HEK293T (cell line): ENCODE measurements at places on chromosomes 2 and 18.

GRCh38 chr2:150339282-150339681 is 148.2 kb downstream of the RND3 start:
- DNase-seq, result no peak

DNA sequence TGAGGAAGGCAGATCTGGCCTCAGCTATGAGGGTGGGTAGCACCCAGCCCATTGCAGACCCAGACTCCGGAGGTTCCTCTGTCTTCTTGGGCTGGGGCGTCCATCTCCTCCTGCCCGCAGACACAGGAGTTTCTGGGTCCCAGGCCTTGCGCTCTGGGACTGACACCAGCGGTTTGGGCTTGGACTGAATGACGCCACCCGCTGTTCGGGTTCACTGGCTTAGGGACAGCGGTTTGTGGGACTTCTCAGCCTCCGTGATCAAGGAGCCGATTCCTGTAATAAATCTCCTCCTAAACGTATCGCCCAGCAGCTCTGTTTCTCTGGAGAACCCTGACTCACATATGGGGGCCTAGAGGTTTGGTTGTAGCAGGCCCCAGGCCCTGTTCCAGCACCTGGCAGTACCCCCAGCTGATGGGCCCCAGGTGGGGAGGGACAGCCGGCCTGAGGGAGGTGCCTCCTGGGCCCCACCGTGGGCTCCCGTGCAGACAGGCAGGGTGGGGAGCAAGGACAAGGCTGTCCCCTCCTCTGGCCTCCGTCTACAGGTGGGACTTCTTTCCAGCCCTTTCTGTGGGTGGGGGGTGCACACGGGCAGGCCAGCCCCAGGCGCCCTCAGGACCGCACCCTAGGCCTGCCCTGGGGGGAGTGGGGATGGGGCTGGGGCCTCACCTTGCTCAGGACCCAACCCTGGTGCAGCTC is 4.5 kb upstream of the AQP12A start:
- no peak for DNase-seq

DNA sequence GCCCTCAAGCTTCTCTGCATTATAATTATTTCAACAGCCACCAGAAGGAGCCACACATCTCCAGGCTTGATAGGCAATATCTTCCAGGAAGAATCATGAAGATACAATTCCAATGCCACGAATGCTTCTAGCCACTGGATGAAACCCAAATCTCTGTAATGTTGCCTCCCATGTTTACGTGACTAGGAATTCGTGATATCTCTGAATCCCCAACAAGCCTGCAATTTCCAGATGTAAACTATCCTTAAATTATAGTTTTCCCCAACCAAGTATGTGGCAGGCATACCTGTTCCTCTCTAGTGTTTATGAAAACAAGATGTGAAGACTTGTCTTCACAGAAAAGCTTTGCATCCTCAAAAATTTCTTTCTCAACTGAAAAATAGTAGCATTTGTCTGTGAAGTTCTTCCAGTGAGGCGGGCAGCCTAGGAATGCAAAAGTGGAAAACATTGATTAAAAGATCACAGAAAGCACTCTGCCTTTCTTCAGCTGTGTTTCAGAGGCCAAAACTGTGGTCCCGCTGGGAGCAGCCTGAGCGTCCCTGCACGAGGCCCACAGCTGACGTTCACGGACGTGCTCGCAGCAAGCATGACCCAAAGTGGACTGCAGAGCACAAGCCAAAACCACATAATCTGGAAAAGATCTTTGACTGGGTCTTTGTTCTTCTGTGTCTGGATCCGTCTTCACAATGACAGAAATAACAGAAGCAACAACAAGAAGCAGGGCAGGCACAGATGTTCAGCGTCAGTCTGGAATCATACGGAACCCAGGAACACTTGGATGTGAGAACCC is 65.1 kb upstream of the THOC1 start:
- DNase-seq, result no peak

DNA sequence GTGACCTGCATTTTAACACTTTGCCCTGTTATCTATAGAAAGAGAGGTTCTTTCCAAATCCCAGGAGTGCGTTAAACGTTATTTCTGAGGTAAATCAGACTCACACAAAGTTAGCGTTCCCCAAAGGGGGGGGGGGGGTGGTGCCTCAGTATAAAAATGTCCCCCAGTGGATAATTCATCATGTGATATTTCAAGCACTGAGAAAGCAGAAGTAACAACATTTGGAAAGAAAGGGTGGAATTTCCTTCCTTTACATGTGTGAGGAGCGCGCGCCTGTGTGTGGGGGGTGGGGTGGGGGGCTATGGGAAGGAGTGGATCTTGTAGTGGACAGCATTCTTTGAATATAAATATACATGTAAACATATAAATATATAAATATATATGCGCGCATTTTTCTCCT is 630.9 kb downstream of the NYAP2 start:
- no peak for DNase-seq

GRCh38 chr2:237254369-237254861 is 159.5 kb downstream of the COL6A3 start:
- no peak for DNase-seq

DNA sequence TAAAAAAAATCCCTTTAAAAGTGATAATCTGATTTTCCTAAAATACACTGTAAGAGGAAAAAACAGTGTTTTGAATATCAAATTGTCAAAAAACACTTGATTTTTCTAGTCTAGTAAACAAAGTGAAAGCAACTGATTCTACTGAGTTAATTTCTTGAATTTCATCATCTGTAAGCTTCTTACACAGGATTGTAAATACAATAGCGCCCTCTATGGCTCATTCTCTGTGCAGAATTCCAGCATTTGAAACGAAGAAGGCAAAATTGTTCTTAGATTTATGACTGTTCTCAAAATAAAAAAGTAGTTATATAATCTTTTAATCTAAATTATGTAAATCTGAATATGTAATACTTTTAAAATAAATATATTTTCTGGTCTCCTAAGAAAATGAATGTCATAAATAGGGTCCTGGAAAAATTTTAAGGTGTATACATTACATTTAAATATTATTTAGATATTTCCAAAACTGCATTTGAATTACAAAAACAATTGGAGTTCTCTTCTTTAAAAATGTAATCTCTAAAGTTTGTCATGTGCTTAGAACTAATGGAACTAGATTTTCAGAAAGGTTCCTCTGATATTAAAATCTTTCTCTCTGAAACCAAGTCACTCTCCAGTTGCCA is 176.9 kb upstream of the MC4R start:
- DNase-seq, result peak; percentile 4
